ENCODE measurements at places on chromosomes 5 and 9. TPM values are rescaled to one million over a fixed set of nuclear protein-coding genes. Genes with fewer than 3 reads are reported as not detected.
A peak's percentile ranks its signal among the peaks of the same experiment; 100 is the strongest.

DNA sequence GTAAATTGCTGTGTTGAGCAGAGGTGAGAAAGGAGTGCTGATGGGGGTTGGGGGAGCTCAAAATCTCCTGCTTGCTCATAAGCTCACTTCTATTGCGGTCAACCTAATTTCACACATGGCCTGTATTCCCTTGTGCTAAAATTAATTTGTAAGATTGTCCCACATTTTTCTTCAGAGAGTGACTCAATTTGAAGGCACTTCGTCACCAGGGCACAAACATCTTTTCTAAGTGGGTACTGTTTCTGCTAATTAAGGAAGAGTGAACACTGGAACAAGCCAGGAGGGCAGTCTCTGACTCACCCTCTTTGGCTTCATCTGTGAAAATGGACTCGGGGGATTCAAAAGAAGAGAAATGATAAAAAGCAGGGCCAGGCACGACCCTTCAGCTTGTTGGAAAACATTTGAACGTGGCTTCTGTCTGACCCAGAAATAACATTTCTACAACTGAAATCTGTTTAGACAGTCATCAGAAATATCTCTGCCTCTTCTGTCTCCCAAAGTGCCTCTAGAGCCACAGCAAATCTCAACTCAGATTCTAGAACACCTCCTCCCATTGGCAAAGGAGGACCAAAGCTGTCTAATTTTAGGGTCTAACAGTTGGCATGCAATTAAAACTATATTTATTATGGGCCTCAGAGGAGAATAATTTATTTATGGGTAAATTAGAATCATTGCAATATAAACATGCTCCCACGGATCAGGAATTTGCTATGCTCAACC, 49.8 kb downstream of the FEM1C start:
- peaks cover 23% of the 10 kb centered on the region for H3K27me3 ChIP-seq
- H3K4me1 ChIP-seq: no peaks in the 10 kb centered on the region
- no peaks in the 10 kb centered on the region for H3K36me3 ChIP-seq
- no peak overlapping the region for H3K4me3 ChIP-seq
- DNase-seq: no peak
- H3K27ac ChIP-seq: no peak overlapping the region

GRCh38 chr5:160837211-160837610, 14.8 kb downstream of the ATP10B start:
- H3K36me3 ChIP-seq: no peaks in the 10 kb centered on the region
- no peak for DNase-seq

GRCh38 chr9:127447416-127448111, 3.6 kb downstream of the RPL12 start:
- H3K4me1 ChIP-seq: peaks cover 44% of the 10 kb centered on the region
- peaks cover 83% of the 10 kb centered on the region for H3K36me3 ChIP-seq
- no peak overlapping the region for H3K4me3 ChIP-seq
- H3K27me3 ChIP-seq: no peaks in the 10 kb centered on the region

GRCh38 chr5:115898656-115899055, 56.9 kb downstream of the AP3S1 start:
- H3K27me3 ChIP-seq: no peaks in the 10 kb centered on the region
- H3K36me3 ChIP-seq: peaks cover 10% of the 10 kb centered on the region
- no peak overlapping the region for H3K4me3 ChIP-seq
- no peak for DNase-seq
- H3K4me1 ChIP-seq: peaks cover 8% of the 10 kb centered on the region

- no peaks in the 10 kb centered on the region for H3K27me3 ChIP-seq
- H3K36me3 ChIP-seq: no peaks in the 10 kb centered on the region
- no peak overlapping the region for H3K27ac ChIP-seq
- no peak overlapping the region for H3K4me3 ChIP-seq
Measured at GRCh38 chr5:98360548-98360947, 412.9 kb upstream of the RGMB start.

- no peak for DNase-seq
- H3K4me3 ChIP-seq: no peak overlapping the region
- H3K27ac ChIP-seq: no peak overlapping the region
- H3K27me3 ChIP-seq: no peaks in the 10 kb centered on the region
- H3K4me1 ChIP-seq: no peaks in the 10 kb centered on the region
- no peaks in the 10 kb centered on the region for H3K36me3 ChIP-seq
Measured at GRCh38 chr9:116504081-116504480, 183.0 kb upstream of the TRIM32 start.

DNA sequence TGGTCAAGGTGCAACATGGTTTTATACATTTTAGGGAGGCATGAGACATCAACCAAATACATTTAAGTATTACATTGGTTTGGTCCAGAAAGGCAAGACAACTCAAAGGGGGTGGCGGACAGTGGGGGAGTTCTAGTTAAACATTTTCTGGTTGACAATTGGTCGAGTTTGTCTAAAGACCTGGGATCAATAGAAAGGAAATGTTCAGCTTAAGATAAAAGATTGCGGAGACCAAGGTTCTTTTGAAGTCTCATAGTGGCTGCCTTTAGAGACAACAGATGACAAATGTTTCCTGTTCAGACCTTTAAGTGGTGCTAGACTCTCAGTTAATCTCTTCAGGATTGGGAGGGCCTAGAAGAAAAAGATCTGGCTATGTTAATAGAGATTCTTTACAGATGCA, 47.7 kb upstream of the TTC39B start:
- no peak overlapping the region for H3K4me3 ChIP-seq
- no peaks in the 10 kb centered on the region for H3K27me3 ChIP-seq

- no peak for DNase-seq
- H3K4me1 ChIP-seq: peaks cover 2% of the 10 kb centered on the region
- H3K36me3 ChIP-seq: peaks cover 51% of the 10 kb centered on the region
- no peak overlapping the region for H3K4me3 ChIP-seq
- H3K27me3 ChIP-seq: no peaks in the 10 kb centered on the region
Measured at GRCh38 chr5:72328172-72328571, 8.0 kb downstream of the PTCD2 start.

- H3K36me3 ChIP-seq: no peaks in the 10 kb centered on the region
- H3K27ac ChIP-seq: no peak overlapping the region
- H3K4me3 ChIP-seq: no peak overlapping the region
- H3K27me3 ChIP-seq: no peaks in the 10 kb centered on the region
- no peaks in the 10 kb centered on the region for H3K4me1 ChIP-seq
- DNase-seq: no peak
Measured at GRCh38 chr5:117144086-117144485, 569.5 kb upstream of the SEMA6A start.

- no peak overlapping the region for H3K4me3 ChIP-seq
- H3K27ac ChIP-seq: no peak overlapping the region
- H3K36me3 ChIP-seq: no peaks in the 10 kb centered on the region
- DNase-seq: no peak
- peaks cover 3% of the 10 kb centered on the region for H3K27me3 ChIP-seq
Measured at GRCh38 chr5:180915924-180916323, 17.0 kb downstream of the BTNL8 start.

DNA sequence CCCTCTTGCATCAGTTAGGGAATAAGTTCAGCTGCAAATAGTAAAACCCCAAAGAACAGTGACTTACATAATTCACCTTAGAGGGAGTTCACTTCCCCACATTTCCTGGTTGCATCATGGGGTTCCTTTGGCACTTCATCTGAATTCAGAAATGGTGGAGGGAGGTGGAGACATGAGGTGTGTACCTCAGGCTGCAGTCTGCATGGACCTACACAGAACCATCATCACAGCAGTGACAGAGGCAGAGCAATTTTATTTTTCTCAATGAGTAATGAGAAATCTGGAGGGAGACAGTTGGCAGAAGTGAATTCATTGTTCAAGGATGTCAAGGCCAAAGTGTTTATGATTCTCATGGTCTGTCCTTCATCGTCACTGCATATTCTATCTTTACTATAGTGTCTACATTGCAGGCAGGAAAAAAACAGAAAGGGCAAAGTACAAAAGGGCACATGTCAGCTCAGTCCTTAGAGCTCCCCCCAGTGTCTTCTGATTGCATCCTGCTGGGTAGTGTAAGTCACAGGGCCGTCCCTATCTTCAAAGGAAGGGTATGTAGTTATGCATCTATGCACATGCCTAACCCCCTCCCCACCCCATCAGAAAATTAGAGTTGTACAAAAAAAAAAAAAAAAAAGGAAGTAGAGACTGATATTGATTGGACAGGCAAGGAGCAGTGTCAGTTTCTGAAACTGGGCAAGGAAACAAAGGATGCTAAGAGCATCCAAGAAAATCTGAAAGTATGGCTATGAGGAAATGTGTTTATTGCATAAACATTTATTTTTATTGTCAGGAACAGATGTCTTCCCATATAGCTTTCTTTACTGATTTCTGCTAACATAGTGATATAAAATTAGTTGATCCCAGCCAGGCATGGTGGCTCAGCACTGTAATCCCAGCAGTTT, 132.7 kb upstream of the APC start:
- H3K27ac ChIP-seq: no peak overlapping the region
- peaks cover 17% of the 10 kb centered on the region for H3K27me3 ChIP-seq
- H3K36me3 ChIP-seq: no peaks in the 10 kb centered on the region

- peaks cover 3% of the 10 kb centered on the region for H3K36me3 ChIP-seq
- peaks cover 20% of the 10 kb centered on the region for H3K27me3 ChIP-seq
- H3K4me3 ChIP-seq: no peak overlapping the region
- H3K27ac ChIP-seq: no peak overlapping the region
Measured at GRCh38 chr5:6818594-6819511, 105.6 kb downstream of the TENT4A start.

DNA sequence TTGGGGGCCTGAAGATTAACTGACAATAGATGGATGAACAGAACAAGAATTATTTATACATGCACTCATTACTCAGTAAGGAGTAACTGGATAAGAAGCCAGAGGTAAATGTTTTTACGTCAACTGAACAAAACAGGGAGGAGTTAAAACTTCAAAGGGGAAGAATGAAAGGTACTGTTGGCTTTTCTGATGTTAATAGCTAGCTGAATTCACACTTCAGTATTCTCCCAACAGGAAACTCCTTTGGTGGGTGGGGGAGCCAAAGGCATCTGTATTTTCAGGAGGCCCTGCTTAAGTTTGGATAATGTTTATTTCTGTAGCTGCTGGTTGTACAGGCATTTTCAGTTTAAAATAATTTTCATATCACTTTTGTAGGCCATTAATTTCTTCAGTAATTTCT, 23.2 kb upstream of the RFK start:
- H3K27ac ChIP-seq: no peak overlapping the region
- H3K4me1 ChIP-seq: peaks cover 44% of the 10 kb centered on the region
- H3K36me3 ChIP-seq: peaks cover 25% of the 10 kb centered on the region
- DNase-seq: no peak
- no peak overlapping the region for H3K4me3 ChIP-seq

GRCh38 chr5:149141957-149142851, 911 bp downstream of the ABLIM3 start:
- DNase-seq: no peak
- peak overlapping the region; percentile 45 for H3K4me3 ChIP-seq
- H3K4me1 ChIP-seq: no peaks in the 10 kb centered on the region
- peaks cover 15% of the 10 kb centered on the region for H3K27me3 ChIP-seq
- no peaks in the 10 kb centered on the region for H3K36me3 ChIP-seq

DNA sequence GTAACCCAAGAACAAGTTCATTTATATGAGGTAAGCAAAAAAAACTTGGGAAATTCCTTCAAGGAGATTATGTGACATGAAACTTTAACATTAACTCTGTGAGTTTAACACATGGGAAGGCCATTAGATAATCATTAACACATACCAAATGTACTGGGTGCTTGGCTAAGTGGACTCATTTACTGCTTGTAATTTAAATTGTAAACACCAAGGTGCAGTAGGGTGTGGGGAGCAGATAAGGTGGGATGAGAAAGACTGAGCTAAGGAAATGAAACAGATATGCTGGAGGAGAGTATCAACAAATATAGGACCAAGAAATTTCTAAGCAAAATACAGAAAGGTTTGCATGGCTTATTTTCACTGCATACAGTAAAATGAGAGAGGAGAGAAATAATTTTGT, 2384.8 kb upstream of the ACO1 start:
- H3K36me3 ChIP-seq: no peaks in the 10 kb centered on the region
- H3K27ac ChIP-seq: no peak overlapping the region
- no peaks in the 10 kb centered on the region for H3K4me1 ChIP-seq

DNA sequence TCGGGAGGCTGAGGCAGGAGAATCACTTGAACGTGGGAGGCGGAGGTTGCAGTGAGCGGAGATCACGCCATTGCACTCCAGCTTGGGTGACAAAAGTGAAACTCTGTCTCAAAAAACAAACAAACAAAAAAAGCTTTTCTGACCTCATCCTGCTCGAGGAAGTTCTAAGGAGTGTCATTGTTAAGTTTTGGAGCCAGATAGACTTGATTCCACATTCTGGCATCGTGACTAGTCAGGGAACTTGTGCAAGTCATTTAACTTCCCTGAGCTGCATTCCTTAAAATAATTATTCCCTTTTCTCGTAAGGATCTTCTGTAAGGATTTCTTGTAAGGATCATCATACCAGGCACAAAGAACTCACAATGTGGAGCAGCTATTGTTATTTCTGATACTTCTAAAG, 26.2 kb downstream of the SNX24 start:
- no peaks in the 10 kb centered on the region for H3K4me1 ChIP-seq
- no peaks in the 10 kb centered on the region for H3K27me3 ChIP-seq
- DNase-seq: no peak
- H3K27ac ChIP-seq: no peak overlapping the region
- H3K36me3 ChIP-seq: no peaks in the 10 kb centered on the region
- H3K4me3 ChIP-seq: no peak overlapping the region

- H3K36me3 ChIP-seq: peaks cover 5% of the 10 kb centered on the region
- H3K27ac ChIP-seq: no peak overlapping the region
- H3K4me3 ChIP-seq: no peak overlapping the region
- DNase-seq: no peak
Measured at GRCh38 chr5:179994583-179995323, 76.8 kb downstream of the RNF130 start.

DNA sequence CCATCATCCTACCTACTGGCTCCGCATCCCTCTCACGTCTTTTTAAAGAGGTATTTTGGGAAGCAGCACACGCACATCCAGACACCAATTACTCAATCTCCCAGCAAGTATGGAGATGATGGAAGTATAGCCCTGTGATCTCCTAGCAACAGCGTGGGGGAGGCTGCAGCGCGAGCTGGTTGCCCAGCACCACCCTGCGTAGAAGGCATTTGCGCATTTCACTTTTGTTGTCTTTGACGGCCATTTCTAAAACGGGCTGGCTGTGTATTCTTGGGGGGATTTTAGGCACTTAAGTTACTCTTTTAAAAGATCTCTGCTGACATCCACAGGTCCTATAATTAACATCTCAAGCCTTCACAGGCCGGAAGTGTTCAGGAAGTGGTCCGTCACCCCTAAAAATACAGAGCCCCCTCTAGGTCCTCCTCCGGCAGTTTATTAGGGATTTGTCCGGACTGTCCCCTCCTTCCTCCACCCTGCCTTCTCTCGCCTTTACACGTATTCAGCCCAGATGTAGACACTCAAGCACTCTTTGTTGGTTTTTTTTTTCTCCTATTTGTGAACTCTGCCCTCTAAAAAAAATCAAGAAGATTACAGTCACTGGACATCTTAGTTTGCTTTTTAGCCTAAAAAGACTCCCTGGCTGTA, 371.4 kb downstream of the NTRK2 start:
- DNase-seq: no peak
- H3K4me1 ChIP-seq: no peaks in the 10 kb centered on the region
- H3K27me3 ChIP-seq: no peaks in the 10 kb centered on the region
- H3K36me3 ChIP-seq: no peaks in the 10 kb centered on the region
- H3K4me3 ChIP-seq: no peak overlapping the region

GRCh38 chr5:77358255-77359205, 133.6 kb downstream of the WDR41 start:
- DNase-seq: no peak
- H3K4me1 ChIP-seq: peaks cover 5% of the 10 kb centered on the region
- H3K27ac ChIP-seq: no peak overlapping the region

- no peaks in the 10 kb centered on the region for H3K4me1 ChIP-seq
- DNase-seq: no peak
- no peaks in the 10 kb centered on the region for H3K27me3 ChIP-seq
- H3K27ac ChIP-seq: no peak overlapping the region
- H3K36me3 ChIP-seq: no peaks in the 10 kb centered on the region
Measured at GRCh38 chr5:86523718-86524117, 94.0 kb upstream of the COX7C start.

The PCDHA3 gene
- not detected for total RNA-seq

The PCDHGA7 gene
- not detected for total RNA-seq

The CNTFR gene
- not detected for total RNA-seq

The GTF3C4 gene
- total RNA-seq: 13.0 TPM

The ACTBL2 gene
- not detected for total RNA-seq

The LRRC19 gene
- not detected for total RNA-seq

Data from activated CD8-positive, alpha-beta T cell treated with anti-CD3 and anti-CD28 coated beads, Interleukin-2, amount 10 ng/mL, durations not matched to agents 7 days and 5 days (primary cell).